Esophagus muscularis mucosa (tissue), 4 donors: ENCODE measurements at places on chromosomes 6 and 20. TPM values are rescaled to one million over a fixed set of nuclear protein-coding genes. Genes with fewer than 3 reads are reported as not detected.
A peak's percentile ranks its signal among the peaks of the same experiment; 100 is the strongest.

- no peak overlapping the region for H3K4me3 ChIP-seq
- H3K4me1 ChIP-seq = no peaks in the 10 kb centered on the region
- DNase-seq = no peak
- no peak overlapping the region for H3K27ac ChIP-seq
- H3K36me3 ChIP-seq = no peaks in the 10 kb centered on the region
These were observed 15.9 kb upstream of the SLC9A8 start for GRCh38 chr20:49796600-49797343.

DNA sequence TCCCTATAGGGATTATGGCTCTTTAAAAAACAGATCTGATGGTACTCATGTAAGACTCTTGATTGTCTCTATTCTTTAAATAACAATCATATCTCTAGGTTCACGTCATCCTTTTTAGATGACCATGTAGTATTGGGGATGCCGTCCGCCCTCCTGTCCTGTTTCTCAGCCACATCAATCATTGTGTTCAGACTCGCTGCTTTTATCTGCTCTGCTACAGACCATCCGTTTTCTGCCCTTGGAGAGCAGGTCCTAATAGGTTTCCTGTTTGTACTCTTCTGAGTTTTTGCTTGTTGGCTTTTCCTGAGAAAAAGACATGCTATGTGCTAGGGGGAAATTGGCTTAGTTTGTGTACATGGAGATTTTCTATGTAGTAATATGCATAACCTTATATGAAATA lies 76.8 kb downstream of the SASH1 start:
- H3K36me3 ChIP-seq = no peaks in the 10 kb centered on the region
- H3K27ac ChIP-seq = no peak overlapping the region
- no peak overlapping the region for H3K4me3 ChIP-seq
- H3K27me3 ChIP-seq = no peaks in the 10 kb centered on the region
- H3K4me1 ChIP-seq = peaks cover 49% of the 10 kb centered on the region
- no peak for DNase-seq

The ARFGEF3 gene
- total RNA-seq = 1.8 TPM

GRCh38 chr6:89120371-89120770 lies 2.5 kb upstream of the SRSF12 start:
- no peak overlapping the region for H3K4me3 ChIP-seq
- peaks cover 22% of the 10 kb centered on the region for H3K4me1 ChIP-seq

DNA sequence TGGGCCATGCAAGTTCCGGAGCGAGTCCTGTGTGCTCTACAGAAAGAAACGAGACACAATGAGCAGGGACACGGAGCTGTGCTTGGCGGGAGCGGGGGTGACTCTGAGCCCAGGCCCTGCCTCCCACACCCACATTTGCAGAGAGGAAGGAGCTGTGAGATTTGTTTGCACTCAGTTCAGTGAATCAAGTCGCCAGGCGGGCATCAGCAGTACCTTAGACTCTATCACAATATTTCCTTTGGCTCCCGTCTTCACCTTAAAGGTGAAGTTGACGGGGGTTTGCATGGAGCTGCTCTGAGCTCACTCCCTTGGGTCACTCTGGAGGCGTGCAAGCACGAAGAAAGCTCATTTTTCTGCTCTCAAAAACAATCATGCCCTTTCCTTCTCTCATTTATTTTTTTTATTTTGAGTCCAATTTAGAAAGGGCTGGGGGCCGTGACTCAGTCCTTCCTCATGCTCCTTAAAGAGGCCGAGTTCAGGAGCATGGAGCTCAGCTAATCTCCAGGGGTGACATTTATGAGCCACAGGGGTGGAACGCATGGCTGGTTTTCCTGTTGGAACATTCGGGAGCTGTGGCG lies 188.2 kb downstream of the NFATC2 start:
- no peak overlapping the region for H3K27ac ChIP-seq
- H3K4me3 ChIP-seq = no peak overlapping the region
- DNase-seq = no peak
- no peaks in the 10 kb centered on the region for H3K27me3 ChIP-seq
- no peaks in the 10 kb centered on the region for H3K36me3 ChIP-seq
- peaks cover 7% of the 10 kb centered on the region for H3K4me1 ChIP-seq

The GDAP1L1 gene
- 0.23 TPM for total RNA-seq

DNA sequence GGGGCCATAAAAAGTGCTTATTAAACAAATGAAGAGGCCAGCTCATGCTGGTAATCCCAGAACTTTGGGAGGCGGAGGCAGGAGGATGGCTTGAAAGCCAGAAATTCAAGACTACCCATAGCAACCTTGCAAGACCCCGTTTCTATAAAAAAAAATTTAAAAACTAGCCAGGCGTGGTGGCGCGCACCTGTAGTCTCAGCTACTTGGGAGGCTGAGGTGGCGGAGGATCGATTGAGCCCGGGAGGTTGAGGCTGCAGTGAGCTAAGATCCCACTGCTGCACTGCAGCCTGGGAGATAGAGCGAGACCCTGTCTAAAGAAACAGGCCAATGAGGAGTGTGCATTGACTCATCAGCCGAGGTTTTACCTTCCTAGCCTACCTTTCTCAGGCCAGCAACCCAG lies 15.2 kb downstream of the NPEPL1 start:
- peaks cover 28% of the 10 kb centered on the region for H3K36me3 ChIP-seq
- H3K27ac ChIP-seq = no peak overlapping the region
- peak; percentile 21 for DNase-seq
- no peaks in the 10 kb centered on the region for H3K27me3 ChIP-seq
- no peaks in the 10 kb centered on the region for H3K4me1 ChIP-seq
- no peak overlapping the region for H3K4me3 ChIP-seq

- H3K27ac ChIP-seq = no peak overlapping the region
- H3K27me3 ChIP-seq = no peaks in the 10 kb centered on the region
- no peaks in the 10 kb centered on the region for H3K36me3 ChIP-seq
- H3K4me1 ChIP-seq = peaks cover 4% of the 10 kb centered on the region
These were observed 427.0 kb upstream of the SPTLC3 start for GRCh38 chr20:12581644-12582289.

The GCNT2 gene
- total RNA-seq = 21.0 TPM

The GPLD1 gene
- 4.2 TPM for total RNA-seq

DNA sequence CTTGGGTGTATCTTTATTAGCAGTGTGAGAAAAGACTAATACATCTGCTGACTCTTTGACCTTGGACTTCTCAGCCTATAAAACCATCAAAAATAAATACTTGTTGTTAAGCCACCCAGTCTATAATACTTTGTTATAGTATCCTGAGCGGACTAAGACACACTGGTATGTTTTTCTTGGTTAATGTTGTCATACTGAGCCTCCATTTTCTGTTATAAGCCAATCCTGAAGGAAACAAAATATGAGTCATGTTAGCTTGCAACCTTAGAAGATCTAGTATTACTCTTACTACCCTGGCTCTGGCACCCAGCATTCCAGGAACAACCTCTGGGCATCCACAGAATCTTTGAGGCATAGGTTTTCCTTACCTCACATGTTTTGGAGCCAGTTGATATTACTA lies 307.2 kb downstream of the FRK start:
- no peaks in the 10 kb centered on the region for H3K27me3 ChIP-seq
- no peaks in the 10 kb centered on the region for H3K36me3 ChIP-seq
- H3K4me1 ChIP-seq = no peaks in the 10 kb centered on the region
- H3K4me3 ChIP-seq = no peak overlapping the region
- no peak for DNase-seq
- no peak overlapping the region for H3K27ac ChIP-seq

The NKX2-2 gene
- not detected for total RNA-seq

DNA sequence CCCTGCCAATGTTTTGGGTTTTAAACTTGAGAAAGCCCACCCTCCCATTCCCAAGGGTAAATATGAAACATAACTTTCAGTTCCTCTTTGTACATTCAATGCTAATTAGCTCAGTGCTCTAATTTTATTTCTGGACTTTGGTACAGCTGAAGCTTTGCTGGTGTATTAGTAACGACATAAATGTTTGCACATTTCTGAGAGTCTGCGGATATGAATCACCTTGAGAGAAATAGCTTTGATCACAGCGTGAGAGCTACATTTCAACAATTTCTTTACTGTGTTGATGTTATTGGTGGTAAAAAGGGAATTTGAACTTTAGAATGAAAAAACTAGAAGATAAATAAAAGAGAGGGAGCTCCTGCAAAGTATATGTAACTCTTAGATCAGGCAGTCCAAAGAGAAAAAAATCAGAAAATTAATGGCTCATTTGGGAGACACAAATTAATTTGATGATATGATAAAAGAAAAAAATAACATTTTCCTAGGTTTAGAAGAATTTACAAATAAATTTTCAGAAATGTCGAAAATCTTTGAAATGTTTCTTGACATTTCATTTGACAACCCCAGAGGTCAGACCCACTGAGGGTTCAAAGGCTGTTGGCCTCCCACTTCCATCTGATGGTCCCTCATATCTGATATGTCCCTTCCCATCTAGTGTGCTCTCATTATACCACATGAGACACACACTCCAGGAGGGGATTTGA lies 38.5 kb upstream of the CAP2 start:
- no peaks in the 10 kb centered on the region for H3K36me3 ChIP-seq
- DNase-seq = no peak

The CNR1 gene
- total RNA-seq = 25.7 TPM

GRCh38 chr6:10411131-10411970 lies 3.5 kb downstream of the TFAP2A start:
- no peaks in the 10 kb centered on the region for H3K36me3 ChIP-seq
- H3K4me1 ChIP-seq = peaks cover 36% of the 10 kb centered on the region
- H3K27me3 ChIP-seq = peaks cover 83% of the 10 kb centered on the region

GRCh38 chr6:112311950-112312547 lies 35.1 kb upstream of the RFPL4B start:
- H3K27me3 ChIP-seq = no peaks in the 10 kb centered on the region
- no peak for DNase-seq
- no peak overlapping the region for H3K4me3 ChIP-seq
- H3K4me1 ChIP-seq = peaks cover 2% of the 10 kb centered on the region
- no peaks in the 10 kb centered on the region for H3K36me3 ChIP-seq

DNA sequence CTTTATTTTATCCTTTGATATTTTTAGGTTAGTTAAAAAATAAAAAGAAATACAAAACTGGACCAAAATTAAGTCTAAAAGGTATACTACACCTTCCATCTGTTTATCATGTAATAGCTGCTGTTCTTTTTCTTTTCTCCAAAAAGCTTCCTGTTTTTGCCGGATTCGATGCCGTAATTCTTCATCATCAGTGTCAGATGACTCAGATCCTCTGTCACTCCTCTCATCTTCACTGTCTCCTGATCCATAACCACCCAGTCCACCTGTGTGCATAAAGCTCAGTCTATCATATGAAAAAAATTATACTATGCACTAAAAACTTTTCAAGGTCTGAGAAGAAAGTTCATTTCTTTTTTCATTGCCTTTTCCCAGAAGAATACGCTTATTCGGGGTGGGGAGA lies 8.5 kb upstream of the COQ3 start:
- H3K4me3 ChIP-seq = no peak overlapping the region
- H3K27me3 ChIP-seq = no peaks in the 10 kb centered on the region
- H3K4me1 ChIP-seq = no peaks in the 10 kb centered on the region

DNA sequence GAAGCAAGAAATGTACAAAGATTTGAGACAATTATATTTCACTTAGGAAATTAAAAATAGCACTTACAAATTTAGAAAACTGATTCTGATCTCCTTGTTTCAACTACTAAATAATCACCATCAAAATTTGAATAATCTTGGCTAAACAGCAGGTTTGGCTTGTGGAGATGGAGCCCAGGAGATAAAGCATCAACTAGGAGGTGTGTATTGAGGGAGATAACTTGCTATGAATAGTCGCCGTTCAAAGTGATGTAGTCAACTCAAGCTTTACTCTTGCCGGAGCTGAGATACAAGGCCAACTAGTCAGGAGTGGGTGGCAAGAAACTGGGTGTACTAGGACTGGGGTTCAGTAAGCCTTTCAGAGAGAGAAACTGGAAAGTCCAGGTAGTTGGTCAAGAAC lies 117.7 kb downstream of the TRMT11 start:
- no peak overlapping the region for H3K4me3 ChIP-seq
- H3K4me1 ChIP-seq = peaks cover 20% of the 10 kb centered on the region

The GABRR2 gene
- not detected for total RNA-seq

DNA sequence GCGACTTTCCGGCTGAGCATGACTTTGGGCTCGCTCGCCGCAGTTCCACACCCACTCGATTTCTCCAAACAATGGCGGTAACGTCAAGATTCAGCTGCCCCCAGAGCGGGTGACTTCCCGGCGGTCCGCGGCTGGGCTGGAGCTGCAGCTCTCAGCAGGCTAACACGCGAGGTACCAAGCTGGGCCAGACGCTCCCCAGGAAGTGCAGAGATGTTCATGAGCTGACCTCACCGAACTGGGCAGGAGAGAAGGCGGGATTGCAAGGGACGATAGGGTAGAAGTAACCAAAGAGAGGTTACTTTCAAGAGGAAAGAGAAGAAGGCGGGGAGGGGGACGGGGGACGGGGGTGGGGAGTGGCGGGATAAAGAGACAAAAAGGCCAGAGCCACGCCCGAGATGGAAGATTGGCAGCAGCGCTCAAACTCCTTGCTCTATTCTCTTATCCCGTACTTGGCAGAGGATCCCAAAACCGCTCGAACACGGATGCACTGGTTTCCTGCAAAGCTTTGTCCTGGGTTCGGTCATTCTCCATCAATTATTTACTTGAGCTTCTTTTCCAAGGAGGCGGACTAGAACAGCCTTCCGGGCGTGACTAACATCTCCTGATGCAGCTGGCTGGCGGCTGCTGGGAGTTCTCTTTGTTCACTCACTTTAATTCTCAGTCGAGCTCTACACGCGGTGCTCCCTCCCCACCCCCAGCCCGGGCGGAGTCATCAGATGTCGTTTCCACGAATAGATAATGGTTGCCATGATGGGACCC lies at the start of gene MTCL3:
MTCL3 (minus strand) TSS at position 626 of the 759 bp plus-strand sequence.
- H3K4me1 ChIP-seq = peaks cover 39% of the 10 kb centered on the region
- no peak within 1 kb of the TSS for H3K27ac ChIP-seq

DNA sequence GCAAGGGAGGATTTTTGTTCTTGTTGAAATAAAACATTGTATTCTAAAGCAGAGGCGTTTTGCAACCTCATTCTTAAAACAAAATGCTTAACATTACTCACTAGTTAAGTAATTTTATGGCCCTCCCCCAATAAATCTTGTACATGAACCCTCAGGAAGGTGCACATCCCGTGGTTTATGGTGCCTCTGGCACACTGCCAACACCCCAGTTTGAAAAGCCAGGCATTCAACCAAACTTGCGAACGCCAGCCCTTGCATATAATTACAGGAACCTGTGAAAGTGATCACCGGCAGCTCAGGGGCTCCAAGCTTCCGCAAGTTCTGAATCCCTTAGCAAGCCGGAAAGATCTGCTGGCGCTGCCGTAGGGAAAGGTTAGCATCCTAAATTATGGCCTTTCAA lies 1109.0 kb upstream of the FLRT3 start:
- no peaks in the 10 kb centered on the region for H3K27me3 ChIP-seq
- H3K27ac ChIP-seq = no peak overlapping the region
- no peak overlapping the region for H3K4me3 ChIP-seq

The OGFRL1 gene
- 29.2 TPM for total RNA-seq
